ENCODE measurements at places on chromosomes 3 and 15.
A peak's percentile ranks its signal among the peaks of the same experiment; 100 is the strongest.

GRCh38 chr3:11285471-11285870, 13.3 kb downstream of the ATG7 start:
- DNase-seq = no peak

- DNase-seq = no peak
Observed at GRCh38 chr3:44065311-44066094, 176.2 kb upstream of the TOPAZ1 start.

- no peak for DNase-seq
Observed at GRCh38 chr15:37208146-37209040, 108.0 kb upstream of the MEIS2 start.

- no peak for DNase-seq
Observed at GRCh38 chr3:191631496-191631895, 170.5 kb downstream of the PYDC2 start.

DNA sequence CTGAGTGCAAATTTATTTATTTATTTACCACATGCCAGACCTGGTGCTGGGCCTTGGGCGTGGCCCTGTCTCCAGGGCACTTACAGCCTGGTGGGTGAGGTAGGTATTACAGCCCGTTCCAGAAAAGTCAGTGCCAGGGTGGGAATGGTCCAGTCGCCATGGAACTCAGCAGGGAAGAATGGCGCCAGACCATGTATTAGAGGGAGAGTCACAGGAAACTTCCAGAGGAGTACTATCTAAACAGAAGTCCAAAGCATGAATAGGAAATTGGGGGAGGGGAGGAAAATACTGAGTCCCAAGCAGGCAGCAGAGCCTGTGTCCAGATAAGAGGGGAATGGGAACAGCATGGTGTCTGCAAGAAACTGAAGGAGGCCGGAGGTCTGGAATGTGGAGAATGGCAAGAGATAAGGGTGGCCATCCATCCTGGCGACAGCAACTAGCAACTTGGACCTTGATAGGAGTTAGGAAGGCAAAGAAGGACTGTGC, 27.0 kb downstream of the SH3BP5 start:
- DNase-seq = no peak

DNA sequence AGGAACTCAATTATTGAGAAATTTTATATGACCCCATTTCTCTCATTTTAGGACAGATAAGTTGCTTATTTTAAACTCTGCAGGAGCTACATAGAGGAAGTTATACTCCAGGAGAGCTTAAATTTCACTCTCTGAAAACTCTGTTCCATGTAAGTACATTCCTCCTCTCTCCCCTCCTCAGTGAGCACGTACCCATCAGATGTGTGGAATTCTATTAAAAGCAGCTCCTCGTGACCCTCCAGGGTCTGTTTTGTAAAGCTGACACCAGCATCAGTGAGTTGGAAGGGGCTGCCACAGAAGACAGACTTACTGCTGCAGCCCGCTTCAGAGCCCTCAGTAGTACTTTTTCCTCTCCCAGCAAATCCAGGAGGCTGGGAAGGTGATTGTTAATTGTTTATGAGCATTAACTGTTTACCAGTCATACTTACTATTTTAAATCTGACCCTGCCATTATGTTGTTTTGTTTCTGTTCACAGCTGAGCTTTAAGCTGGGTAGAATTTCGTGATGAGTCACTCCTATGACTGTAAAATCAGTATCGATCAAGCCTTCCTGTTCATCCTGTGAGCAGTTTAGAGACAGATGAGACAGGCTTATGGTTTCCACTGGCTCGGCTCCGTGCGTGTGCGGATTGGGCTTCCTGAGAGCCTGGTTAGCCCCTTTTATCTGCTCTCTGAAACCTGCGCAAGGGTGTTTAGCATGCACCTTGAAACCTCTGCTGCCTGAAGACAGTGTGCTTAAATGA, 20.4 kb downstream of the IGF1R start:
- peak; percentile 77 for DNase-seq

- DNase-seq = no peak
Observed at GRCh38 chr3:72352176-72352575, 496.1 kb downstream of the SHQ1 start.

GRCh38 chr15:80679804-80680175, 15.3 kb upstream of the ABHD17C start:
- no peak for DNase-seq

DNA sequence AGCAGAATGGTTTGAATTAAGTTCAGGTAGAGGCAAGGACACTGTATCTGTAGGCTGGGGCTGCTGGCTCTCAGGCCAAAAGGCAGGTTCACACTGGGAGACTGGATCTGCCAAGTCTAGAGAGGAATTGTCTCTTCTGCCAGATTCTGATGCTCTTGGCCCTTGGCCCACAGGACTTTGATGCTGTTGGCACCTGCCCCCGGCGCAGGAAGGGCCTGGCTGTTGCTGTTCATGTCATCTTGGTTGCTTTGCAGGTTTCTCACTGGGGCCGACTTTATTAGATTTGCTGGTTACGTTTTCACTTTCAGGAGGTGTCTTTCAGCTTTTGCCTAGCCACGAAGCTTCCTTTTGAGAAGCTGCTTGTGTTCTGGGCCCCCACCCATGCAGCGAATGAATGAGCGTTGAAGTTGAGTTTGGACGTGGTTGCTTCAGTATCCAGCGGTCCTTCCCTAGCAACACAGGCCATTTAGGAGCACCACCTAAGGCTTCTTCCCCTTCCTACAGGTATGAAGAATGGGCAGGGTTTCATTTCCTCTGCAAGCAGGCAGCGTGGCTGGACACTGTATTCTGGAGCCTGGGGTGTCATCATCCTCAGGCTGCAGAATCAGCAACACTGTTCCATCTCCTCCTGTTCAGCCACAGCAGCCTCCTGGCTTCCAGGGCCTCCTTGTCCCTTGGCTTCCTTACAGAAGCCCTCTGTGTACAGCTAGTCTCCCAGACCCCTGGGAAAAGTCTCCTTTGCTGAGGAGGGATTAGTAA, 65.6 kb upstream of the PRR23C start:
- no peak for DNase-seq

DNA sequence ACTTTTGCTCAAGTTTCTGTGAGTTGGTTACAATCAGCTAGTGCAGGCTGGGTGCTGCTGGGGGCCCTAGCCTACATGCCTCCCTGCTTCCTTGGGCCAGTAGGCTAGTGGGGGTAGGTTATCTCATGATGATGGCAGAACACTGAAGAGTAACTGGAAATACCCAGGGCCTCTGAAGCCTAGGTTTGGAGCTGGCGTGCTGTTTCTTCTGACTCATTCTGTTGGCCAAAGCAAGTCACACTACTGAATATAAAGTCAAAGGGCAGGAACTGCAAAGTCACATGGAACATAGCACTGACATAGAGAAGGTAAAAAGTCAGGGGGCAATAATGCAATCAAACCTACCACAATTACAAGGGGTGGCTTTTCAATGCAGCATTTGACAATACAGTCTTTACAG, 34.5 kb downstream of the RASGRP1 start:
- DNase-seq = peak; percentile 70

GRCh38 chr3:180979961-180980360, 9.6 kb downstream of the DNAJC19 start:
- no peak for DNase-seq

GRCh38 chr15:93562395-93563123, 473.5 kb upstream of the RGMA start:
- no peak for DNase-seq

DNA sequence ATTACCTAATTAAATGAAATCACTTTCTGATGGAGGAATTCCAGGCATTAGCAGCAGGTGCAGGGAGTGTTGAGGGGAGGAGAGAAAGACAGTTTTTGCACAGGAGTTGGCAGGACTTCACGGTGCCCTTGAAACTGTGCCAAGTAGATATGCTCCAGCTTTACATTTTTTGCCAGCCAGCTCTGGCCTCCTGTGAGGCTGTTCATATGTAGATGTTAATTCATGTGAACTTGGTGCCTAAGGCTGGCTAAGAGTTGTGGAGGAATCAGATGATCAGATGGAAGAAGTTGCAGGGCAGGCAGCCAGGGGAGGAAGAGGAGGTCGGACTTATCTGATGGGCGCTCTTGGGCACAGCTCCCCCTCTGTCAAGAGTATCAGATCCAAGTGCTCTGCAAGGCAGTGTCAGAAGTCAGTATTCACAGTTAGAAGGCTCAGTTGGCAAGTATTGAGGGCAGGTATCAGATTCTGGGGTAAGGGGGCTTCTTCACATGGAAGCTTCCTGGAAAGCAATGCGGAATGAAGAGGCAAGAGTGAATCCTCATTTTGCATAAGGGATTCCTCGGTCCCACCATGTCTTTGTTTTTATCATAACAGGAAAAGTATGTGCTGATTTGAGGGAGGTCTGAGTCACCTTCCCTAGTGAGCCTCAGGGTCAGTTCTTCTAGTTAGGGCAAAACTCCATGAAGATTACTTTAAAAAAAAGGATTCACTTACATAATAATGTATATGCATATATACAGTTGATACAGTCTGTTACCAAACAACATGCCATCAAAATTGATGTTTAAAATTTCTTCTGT, 172.6 kb upstream of the UMPS start:
- DNase-seq = no peak

GRCh38 chr15:39250460-39251186, 330.3 kb upstream of the THBS1 start:
- no peak for DNase-seq

- no peak for DNase-seq
Observed at GRCh38 chr3:54046641-54047214, 75.6 kb upstream of the CACNA2D3 start.

DNA sequence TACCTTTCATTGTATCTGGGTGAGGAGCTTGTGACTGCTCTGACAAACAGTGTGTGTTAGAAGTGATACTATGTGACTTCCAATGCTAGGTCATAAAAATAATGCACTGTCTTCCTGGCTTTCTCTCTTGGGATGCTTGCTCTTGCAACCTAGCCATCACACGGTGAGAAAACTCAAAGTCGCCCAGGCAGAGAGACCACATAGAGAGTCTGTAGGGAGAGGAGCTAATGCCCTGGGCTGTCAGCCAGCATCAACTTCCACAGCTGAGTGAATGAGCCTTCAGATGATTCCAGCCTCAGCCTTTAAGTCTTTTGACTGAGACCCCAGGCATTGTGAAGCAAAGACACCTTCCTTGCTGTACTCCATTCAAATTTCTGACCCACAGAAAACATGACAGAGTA, 220.6 kb upstream of the SGO1 start:
- no peak for DNase-seq

- DNase-seq = no peak
Observed at GRCh38 chr15:68012911-68013310, 41.2 kb upstream of the PIAS1 start.

DNA sequence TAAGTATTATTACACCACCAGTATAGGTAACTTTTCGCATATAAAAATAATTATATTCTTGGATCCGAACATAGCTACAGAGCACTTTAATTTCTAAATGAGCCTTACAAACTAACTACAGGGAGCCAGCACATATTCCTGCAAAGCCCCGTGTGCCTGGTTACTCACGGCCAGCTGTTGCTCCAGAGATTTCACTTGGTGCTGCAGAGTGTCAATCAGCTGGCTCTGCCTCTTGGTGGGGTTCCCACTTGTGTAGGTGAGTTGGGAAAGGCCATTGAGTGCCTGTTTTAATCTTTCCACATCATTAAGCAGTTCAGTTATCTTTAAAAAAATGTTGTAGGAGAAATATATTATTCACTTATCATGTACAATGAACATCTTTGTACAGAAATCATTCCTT, 98.9 kb downstream of the UACA start:
- DNase-seq = no peak

DNA sequence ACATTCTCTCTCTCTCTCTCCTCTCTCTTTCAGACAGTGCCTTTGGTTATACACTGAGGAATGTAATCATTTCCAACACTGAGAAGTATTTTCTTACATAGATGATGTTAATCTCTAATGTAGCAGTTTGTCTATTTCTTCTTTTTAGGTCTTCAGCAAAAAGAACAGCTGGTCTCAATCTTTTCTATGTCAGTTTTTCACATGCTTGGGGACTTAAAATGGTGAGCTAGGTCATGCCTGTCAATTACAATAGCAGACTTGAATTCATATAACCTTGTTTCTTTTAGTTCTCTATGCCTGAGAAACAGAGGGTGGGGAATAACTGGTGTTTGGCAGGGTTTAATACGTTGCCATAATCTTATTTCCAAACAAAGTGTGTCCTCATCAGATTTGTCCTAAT, 786.2 kb downstream of the SQOR start:
- DNase-seq = no peak

DNA sequence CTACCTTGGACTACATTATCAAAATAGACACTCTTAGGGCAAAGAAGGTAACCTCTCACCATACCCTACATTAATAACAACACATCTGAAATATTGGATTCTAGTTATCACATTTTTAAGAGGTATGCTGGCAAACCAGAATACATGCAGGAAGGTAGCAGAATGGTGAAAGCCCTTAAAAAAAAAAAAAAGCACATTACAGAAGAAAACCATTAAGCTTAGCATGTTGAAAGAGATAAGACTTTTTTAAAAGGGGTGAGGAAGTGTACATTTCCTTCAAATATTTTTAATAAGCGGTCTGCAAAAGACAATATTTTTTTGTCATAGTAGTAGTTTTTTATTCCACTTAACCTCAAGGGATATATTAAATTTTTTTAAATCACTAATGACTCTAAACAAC, 46.5 kb upstream of the WDR5B start:
- no peak for DNase-seq

- no peak for DNase-seq
Observed at GRCh38 chr15:79881254-79881653, 15.6 kb downstream of the MTHFS start.

Data from activated CD4-positive, alpha-beta memory T cell treated with anti-CD3 and anti-CD28 coated beads for 36 hours (primary cell).